Endothelial cell of umbilical vein (primary cell): ENCODE measurements at places on chromosomes 2 and 18. TPM values are rescaled to one million over a fixed set of nuclear protein-coding genes. Genes with fewer than 3 reads are reported as not detected.

- no peaks in the 10 kb centered on the region for H3K36me3 ChIP-seq
- no peak for DNase-seq
- no peak overlapping the region for H3K4me3 ChIP-seq
- H3K27ac ChIP-seq = no peak overlapping the region
- H3K4me1 ChIP-seq = no peaks in the 10 kb centered on the region
Observed at GRCh38 chr2:65835975-65836549, 403.7 kb upstream of the SPRED2 start.

- H3K36me3 ChIP-seq = no peaks in the 10 kb centered on the region
- no peaks in the 10 kb centered on the region for H3K27me3 ChIP-seq
- no peak overlapping the region for H3K4me3 ChIP-seq
- DNase-seq = no peak
- H3K27ac ChIP-seq = no peak overlapping the region
- peaks cover 20% of the 10 kb centered on the region for H3K4me1 ChIP-seq
Observed at GRCh38 chr2:28616396-28616999, 120.6 kb downstream of the PLB1 start.

GRCh38 chr2:73451263-73451972 lies 65.8 kb downstream of the ALMS1 start:
- H3K27me3 ChIP-seq = no peaks in the 10 kb centered on the region
- no peaks in the 10 kb centered on the region for H3K4me1 ChIP-seq
- DNase-seq = no peak
- H3K36me3 ChIP-seq = peaks cover 4% of the 10 kb centered on the region
- no peak overlapping the region for H3K27ac ChIP-seq

- DNase-seq = peak; percentile 65
- no peak overlapping the region for H3K4me3 ChIP-seq
- H3K27me3 ChIP-seq = no peaks in the 10 kb centered on the region
- no peak overlapping the region for H3K27ac ChIP-seq
Observed at GRCh38 chr2:191869178-191869577, 22.3 kb upstream of the CAVIN2 start.

DNA sequence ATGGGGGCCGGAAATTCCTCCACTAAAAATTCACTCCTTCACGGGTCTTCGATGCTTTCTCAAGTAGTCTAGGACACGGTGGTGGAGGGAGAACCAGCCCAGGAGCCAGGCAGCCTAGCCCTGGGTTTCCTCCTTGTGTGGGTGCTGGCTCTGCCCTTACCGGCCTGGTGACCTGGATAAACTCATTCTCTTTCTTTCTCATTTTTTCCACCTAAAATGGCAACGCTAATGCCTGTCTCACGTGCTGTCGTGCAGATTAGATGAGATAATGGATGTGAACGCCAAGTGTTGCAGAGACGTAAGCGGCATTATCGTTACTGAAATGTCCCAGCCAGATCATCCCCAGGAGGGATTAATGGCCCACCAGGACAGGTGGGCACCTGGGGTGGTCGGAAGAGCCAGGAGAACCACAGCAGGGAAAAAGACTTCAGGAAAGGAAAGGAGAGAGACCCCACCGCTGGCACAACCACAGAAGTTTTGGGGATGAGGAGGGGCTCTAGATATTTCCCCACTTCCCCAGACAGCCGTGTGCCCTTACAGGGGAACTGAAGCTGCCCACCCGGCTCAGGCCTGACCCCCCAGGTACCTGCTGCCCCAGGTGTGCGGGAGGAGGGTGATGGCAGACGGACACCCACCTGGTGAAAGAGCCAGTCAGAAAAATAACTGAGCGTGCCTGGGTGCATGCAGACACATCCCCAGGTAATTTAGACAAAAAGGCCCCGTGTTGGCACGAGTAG lies 100.8 kb upstream of the ASAP2 start:
- no peak for DNase-seq
- H3K27me3 ChIP-seq = no peaks in the 10 kb centered on the region
- no peak overlapping the region for H3K27ac ChIP-seq
- H3K4me3 ChIP-seq = no peak overlapping the region
- no peaks in the 10 kb centered on the region for H3K36me3 ChIP-seq

DNA sequence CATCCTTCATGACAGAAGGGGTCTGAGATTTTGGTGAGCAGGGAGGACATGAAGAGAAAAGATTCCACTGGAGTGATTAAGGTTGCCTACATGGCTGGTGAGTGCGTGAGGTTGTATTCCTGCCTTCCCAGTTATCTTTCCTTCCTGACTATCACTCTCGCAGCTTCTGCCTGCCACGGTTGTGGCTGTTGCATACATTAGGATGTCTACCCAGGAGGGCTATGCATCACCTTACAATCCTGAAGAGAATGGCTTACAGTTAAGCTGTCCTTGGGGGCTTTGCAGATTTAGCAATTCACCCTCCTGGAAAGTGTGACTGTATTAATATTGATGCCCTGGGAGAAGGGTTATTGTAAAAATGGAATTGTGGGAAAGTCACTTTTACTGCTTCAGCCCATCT lies 571.0 kb downstream of the TSN start:
- no peak for DNase-seq
- no peaks in the 10 kb centered on the region for H3K27me3 ChIP-seq
- H3K36me3 ChIP-seq = no peaks in the 10 kb centered on the region
- no peak overlapping the region for H3K27ac ChIP-seq
- no peaks in the 10 kb centered on the region for H3K4me1 ChIP-seq

GRCh38 chr2:211248841-211249240 lies 692.4 kb downstream of the CPS1 start:
- H3K36me3 ChIP-seq = no peaks in the 10 kb centered on the region
- no peak for DNase-seq
- no peaks in the 10 kb centered on the region for H3K27me3 ChIP-seq
- H3K27ac ChIP-seq = no peak overlapping the region

DNA sequence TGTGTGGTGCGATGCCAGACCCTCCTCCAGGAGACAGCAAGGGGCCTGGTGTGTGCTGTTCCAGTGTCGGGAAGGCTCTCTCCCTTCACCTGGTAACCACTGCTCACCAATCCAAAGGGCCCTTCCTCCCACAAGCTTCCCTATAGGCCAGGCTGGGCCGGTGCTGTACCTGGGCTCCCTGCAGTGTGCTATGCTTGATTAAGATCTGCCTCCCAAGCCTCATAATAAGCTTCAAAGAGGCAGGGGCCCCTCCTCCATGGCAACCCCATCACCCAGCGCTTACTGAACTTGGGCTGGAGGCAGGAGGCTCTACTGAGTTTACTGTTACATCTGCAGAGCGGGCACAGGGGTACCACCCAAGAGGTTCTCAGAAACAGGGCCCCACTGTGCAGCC lies 4.5 kb upstream of the MAL start:
- no peaks in the 10 kb centered on the region for H3K4me1 ChIP-seq
- DNase-seq = no peak
- no peaks in the 10 kb centered on the region for H3K36me3 ChIP-seq
- H3K4me3 ChIP-seq = no peak overlapping the region
- H3K27ac ChIP-seq = no peak overlapping the region

- no peak overlapping the region for H3K4me3 ChIP-seq
- H3K27ac ChIP-seq = no peak overlapping the region
- no peaks in the 10 kb centered on the region for H3K36me3 ChIP-seq
- peaks cover 2% of the 10 kb centered on the region for H3K27me3 ChIP-seq
- peak; percentile 57 for DNase-seq
- H3K4me1 ChIP-seq = peaks cover 3% of the 10 kb centered on the region
Observed at GRCh38 chr2:86368161-86368824, 30.9 kb upstream of the REEP1 start.

- no peaks in the 10 kb centered on the region for H3K4me1 ChIP-seq
- H3K27ac ChIP-seq = no peak overlapping the region
- no peaks in the 10 kb centered on the region for H3K36me3 ChIP-seq
- no peak overlapping the region for H3K4me3 ChIP-seq
- DNase-seq = no peak
Observed at GRCh38 chr18:31354990-31355389, 21.6 kb upstream of the DSG4 start.

The IL37 gene
- not detected in 2 replicates for total RNA-seq

The AMER3 gene
- not detected in 2 replicates for total RNA-seq

The ACVR1C gene
- not detected in 2 replicates for total RNA-seq
